Activated naive CD4-positive, alpha-beta T cell (primary cell): ENCODE measurements at places on chromosomes 2 and 18.

- no peak for DNase-seq
Measured at GRCh38 chr2:162308747-162309503, 9.6 kb downstream of the IFIH1 start.

GRCh38 chr2:136306836-136307235 lies 188.9 kb upstream of the CXCR4 start:
- DNase-seq = no peak

DNA sequence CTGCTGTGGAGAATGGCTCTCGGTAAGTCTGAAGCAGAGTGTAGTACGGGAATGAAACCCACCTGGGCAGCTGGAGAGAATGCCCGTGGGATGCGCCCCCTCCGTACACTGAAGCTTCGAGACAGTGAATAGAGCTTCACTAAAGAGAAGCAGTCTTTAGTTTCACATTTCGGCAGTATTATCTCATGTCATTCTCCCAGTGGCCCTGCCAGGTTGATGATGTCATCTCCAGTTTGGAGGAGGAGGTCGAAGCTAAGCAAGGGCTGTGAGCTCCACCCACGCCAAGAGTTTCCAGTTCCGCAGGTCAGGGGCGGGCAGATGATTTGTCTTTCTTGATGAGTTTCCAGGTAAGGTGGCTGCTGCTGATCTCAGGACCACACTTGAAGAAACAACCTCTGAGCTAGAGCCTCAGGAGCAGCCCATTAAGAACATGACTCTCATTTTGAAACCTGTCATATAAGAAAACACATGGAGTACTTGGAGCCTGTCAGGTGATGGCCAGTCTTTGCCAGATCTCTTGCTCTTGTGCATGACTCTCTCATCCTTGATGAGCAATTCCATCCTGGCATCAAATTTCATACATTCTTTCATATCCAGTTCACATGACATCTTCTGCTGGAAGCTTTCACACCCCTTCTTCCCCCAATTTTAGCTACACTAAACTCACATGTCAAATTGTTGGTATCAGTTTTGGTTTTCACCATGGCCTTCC lies 475.0 kb downstream of the RNF144A start:
- no peak for DNase-seq

DNA sequence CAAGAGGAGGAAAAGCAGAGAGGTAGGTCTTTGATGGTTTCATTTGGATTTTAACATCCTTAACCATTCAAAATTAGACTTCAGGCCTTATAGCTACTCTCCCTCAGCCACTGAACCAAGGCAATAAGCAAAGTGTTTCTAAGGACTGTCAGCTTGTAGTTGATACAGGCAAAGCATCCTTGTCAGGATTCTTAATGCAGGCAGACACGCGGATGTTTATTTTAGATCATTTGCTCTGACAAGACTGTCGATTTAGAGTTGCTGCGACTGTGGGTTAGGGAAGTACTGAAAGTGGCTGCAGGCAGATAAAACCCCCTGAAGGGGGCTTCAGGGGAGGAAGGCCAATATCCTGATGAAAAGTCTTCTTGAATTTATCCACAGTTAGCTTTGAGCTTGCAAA lies 46.6 kb downstream of the CDH20 start:
- no peak for DNase-seq

- no peak for DNase-seq
Measured at GRCh38 chr2:25310965-25311864, 30.5 kb downstream of the DNMT3A start.

DNA sequence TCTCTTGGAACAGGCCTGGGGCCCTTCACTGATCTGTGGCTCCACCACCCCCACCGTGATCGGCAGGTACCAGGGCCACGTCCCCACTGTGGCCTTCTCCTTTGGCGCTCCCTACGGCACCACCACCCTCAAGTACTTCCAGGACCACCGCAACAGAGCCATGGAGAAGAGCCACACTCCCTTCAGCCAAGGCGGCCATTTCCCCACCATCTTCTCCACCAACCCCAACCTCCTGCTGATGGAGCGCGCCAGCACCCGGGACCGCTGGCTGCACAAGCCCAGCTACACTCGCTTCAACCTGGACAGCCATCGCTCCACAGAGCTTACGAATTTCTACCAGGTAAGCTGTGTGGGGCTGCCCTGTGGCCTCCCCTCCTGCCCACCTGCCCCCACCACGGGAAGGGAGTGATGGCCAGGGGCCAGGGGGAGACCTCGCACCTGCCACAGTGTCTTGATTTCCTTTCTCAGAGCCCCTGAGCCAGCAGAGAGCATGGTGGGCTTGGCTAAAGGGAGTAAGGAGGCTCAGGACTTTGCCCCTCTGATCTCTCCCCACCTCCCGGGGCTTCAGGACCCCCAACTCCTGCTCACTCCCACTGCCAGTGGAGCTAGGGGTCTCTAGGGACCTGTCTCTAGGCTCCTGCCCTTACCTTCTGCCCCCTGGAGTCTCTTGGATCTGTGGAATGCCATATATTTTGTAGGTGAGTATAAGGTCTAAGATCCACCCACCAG lies 65.2 kb downstream of the CIB4 start:
- DNase-seq = no peak
